NCI-H1092 (cell line): ENCODE measurements at places on chromosomes 13 and 19.

DNA sequence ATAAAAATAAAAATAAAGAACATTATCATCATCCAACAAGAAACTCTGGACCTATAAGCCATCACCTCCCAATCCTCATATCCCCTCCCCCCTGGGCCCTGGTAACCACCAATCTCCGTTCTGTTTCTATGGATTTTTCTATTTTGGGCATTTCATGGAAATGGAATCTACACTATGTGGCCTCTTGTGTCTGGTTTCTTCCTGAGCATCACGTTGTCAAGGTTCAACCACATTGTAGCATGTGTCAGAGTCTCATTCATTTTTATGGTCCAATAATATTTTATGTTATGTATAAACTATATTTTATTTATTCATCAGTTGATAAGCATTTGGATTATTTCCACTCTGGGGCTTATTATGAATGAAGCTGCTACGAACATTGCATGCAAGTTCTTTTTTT is 26.9 kb downstream of the SULT2B1 start:
- DNase-seq, result no peak

DNA sequence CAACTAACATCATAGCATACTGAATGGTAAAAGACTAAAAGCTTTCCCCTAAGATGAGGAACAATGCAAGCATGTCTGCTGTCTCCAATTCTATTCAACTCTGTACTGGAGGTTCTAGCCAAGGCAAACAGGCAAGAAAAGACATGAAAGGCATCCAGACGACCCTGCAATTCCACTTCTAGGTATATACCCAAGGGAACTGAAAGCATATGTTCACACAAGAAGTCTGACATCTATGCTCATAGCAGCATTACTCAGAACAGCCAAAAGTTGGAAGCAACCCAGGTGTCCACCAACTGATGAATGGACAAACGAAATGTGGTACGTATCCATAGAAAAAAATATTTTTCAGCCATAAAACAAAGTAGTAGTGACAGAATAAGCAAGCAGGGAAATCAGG is 39.1 kb downstream of the PEPD start:
- no peak for DNase-seq

GRCh38 chr13:50483416-50483815 is 360.1 kb downstream of the DLEU7 start:
- DNase-seq, result no peak

DNA sequence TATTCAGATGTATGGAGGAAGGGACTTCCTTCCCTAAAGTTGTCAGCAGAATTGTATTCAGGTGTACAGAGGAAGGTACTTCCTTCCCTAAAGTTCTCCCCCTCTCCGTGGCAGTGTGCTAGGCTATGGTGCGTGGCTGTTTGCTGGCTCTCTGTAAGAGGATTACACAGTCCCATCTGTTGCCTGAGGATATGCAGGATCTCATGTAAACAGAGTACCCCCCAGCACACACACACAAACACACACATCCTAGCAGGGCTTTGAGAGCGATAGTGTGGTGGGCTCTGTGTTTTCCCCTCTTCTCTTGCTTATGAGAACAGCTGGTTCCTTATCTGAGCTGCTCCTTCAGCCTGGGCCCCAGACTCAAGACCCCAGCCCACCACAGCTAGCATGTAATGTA is 10.3 kb downstream of the NEK5 start:
- no peak for DNase-seq

DNA sequence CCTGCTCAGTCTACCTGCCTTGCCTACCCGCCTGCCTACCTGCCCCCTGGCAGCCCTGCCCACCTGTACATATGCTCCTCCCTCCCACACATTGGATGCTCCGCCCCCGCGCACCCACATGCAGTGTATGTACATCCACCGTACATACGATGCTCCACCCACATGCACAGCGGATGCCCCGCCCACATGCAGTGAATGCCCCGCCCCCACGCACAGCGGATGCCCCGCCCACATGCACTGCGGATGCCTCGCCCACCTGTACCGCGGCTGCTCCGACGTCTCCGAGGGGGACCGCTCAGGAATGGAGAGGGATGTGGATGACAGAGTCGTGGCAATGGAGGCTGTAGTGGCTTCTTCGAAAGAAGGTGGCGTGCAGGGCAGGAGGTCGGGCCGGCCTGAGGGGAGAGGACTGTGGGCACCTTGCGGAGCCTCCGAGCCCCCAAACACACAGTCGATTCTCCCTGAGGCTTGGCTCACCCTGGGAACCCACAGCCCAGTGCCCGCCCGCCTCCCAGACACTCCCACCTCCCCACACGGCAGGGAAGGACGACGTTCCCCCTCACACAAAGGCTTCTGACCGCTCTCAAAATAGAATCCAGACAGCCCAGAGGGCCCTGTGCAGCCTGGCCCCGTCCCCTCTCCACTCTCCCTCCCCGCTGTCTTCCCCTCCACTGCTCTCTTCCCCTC is 16.5 kb upstream of the CACTIN start:
- DNase-seq, result no peak

DNA sequence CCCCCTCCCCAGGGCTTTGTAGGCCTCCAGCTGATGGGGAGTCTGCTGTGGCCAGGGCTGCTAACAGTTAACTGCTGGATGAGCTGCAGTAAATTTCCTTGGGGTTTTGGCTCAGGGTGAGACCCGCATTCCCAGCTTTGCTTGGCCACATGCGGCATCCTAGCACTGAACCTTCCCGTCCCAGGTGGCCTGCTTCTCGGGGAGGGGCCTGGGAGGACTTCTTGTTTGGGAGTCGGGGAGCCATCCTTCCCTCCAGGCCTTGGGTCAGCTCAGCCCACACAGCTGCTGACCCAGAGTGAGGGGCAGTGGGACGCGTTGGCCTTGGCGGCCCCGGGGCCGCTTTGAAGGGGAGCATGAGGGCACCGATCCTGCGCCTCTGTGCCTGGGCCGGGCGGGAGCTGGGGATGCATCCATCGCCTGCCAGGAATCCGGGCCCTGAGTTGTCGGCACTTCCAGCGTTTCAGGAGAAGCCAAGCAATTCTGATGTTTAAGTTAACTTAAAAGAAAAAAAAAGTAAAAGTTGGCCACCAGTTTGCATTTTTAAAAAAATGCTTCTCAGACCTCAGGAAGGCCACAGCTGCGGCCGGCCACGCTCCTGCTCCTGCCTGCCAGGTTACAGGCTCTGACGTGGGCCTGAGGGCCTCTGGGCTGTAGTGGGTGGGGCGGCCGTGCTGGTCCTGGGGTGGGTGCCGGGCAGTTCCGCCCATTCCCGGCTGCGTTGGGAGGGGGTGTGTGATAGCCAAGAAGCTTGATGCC is 27.7 kb downstream of the CRTC1 start:
- DNase-seq, result no peak

GRCh38 chr13:114288157-114288591 is 6.8 kb downstream of the UPF3A start:
- DNase-seq, result no peak
